ENCODE measurements at places on chromosomes 7 and 10. TPM values are rescaled to one million over a fixed set of nuclear protein-coding genes. Genes with fewer than 3 reads are reported as not detected.
A peak's percentile ranks its signal among the peaks of the same experiment; 100 is the strongest.

ANXA8L1 gene
- not detected for total RNA-seq

PITX3 gene
- not detected for total RNA-seq

DNA sequence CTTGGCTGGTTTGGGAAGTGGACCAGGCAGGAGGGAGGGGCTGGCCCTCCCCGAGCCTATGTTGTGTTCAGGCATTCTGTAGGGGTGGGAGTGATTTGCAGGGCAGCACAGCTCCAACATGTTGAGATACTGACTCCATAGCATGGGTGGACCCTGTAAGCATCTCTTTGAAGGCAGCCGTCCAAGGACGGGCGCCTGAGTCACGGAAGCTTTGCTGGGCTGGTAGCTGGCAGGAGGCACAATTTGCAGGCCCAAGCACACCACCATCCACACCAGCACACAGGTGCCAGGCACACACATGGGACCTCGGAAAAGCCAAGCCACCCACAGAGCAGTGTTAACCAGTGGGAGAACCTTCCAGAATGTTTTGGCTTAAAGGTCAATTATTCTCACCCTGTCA lies 505.1 kb upstream of the FOXK1 start:
- DNase-seq, result no peak

- no peak for DNase-seq
These were observed 71.3 kb upstream of the CSTF2T start for GRCh38 chr10:51770709-51771108.

OR2A5 gene
- not detected for total RNA-seq

SFRP5 gene
- not detected for total RNA-seq

DNA sequence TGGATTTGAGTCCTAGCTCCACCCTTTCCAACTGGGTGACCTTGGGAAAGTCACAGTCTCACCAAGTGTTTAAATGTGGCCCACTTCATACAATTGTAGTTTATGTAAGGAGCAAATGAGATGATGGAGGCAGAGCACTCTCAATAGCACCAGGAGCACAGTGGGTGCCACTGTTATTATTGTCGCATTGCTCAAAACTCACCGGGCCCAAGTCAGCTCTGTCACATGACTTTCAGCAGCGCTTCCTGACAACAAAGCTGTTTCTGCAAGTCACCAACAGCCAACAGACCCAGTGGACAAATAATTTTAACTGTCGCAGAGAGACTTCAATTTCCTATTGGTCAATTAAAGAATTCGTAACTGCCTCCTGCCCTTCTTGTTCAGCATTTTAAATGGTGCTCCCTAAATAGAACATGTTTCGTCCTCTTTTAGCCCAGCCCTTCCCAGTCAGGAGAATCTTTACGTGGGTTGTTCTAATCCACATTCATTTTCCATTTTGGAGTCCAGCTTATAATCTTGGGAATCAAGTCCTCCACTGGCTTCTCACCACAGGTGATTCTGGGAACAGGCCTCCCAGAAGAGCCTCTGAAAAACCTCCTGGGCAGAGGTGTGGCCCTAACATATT lies 415.6 kb upstream of the NPVF start:
- no peak for DNase-seq

- DNase-seq, result no peak
These were observed 173.2 kb upstream of the PPP2R2D start for GRCh38 chr10:131727560-131727959.

DNA sequence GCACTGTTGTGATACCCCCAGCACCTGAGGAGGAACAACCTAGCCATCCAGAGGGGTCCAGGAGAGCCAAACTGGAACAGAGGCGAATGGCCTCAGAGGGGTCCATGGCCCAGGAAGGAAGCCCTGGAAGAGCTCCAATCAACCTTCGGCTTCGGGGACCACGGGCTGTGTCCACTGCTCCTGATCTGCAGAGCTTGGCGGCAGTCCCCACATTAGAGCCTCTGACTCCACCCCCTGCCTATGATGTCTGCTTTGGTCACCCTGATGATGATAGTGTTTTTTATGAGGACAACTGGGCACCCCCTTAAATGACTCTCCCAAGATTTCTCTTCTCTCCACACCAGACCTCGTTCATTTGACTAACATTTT lies 1.6 kb upstream of the CASP2 start:
- DNase-seq, result no peak

DNA sequence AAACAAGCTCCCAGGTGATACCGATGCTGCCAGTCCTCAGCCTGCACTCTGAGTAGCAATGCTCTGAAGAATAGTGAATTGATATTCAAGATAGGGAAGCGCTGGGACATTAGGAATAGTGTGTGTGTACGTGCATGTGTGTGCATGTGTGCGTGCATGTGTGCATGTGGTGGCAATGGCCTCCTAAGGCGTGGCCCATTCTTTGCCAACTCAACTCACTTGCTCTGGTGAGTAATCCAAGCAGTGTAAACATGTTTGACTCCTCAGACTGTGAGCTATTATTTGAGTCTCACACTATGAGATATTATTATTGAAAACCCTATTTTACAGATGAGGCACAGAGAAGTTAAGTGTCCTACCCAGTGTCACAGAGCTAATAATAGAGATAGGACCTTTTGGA lies 186.6 kb downstream of the RAB11FIP2 start:
- no peak for DNase-seq

NEBL gene
- total RNA-seq, result 4.4 TPM

DNA sequence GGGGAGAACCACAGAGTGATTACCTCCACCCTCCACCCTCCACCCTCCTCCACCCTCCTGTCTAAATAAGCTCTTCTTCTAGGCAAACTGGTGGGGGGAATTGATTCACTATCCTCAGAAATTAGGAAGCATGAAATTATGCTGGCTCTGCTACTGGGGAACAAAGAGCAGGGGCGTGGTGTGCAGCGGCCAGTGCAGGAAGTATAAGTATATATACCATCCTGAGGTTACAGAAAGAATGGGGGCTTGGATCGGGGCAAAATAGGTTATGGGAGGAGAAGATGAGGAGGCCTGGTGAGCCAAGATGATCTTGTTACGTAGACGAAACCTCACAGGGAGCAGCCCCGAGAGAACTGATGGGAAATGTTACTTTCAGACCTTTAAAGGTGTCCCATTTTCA lies 49.1 kb downstream of the SYPL1 start:
- DNase-seq, result no peak

GRCh38 chr10:78516236-78516635 lies 482.6 kb downstream of the RPS24 start:
- no peak for DNase-seq

DNA sequence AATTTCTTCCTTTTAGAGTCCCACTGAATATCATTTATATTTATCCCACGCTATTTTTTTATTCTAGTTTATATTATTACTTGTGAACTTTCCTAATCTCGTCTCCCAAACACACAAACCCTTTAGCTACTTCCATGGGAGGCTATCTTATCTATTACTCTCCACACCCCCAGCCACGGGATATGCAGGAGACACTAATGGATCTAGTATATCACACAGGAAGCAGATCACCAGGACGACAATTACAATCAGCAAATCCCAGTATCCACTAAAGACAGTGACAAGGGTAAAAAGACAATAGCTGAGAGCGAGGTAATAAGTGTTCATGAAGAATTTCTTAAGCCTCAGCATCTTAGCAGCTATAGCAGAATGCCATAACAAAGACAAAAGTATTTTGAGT lies 3.8 kb upstream of the AKR1E2 start:
- DNase-seq, result no peak

GBX1 gene
- total RNA-seq, result not detected

GIMAP6 gene
- total RNA-seq, result 175 TPM

DNA sequence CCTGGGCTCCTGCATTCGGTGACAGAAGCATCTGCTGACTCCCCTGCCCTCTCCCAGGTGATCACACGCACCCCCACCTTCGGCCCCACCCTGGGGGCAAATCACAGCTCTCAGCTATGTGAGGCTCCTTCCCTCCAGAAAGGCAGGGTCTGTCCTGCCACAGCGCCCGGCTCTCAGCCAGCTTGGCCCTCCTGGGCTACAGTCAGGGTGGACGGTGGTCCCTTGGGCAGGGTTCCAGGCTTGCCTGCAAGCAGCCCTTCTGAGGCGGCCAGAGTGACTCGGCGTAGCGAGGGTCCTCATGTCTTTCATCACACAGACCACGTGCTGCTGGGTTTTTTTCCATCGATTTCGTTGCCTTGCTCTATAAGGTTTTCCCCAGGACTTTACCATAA lies 53.6 kb upstream of the EBF3 start:
- DNase-seq, result no peak

DNA sequence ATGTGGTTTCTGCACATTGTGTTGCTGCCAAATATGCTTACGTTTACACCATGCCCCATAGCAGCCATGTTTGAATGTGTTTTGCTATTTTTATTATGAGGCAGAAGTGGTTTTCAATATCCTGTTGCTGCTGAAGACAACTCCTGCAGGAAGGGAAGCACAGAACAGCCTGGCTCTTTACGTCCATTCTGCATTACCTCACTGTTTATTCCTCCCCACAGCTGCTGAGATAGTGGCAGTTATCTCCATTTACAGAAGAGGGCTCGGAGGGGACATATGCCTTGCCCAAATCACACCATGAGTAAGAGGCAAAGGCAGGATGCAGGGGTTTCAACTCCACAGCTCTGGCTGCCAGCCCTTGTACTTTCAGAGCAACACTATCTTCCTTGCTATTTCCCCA lies 35.3 kb downstream of the PLPP4 start:
- DNase-seq, result peak; percentile 54

DNA sequence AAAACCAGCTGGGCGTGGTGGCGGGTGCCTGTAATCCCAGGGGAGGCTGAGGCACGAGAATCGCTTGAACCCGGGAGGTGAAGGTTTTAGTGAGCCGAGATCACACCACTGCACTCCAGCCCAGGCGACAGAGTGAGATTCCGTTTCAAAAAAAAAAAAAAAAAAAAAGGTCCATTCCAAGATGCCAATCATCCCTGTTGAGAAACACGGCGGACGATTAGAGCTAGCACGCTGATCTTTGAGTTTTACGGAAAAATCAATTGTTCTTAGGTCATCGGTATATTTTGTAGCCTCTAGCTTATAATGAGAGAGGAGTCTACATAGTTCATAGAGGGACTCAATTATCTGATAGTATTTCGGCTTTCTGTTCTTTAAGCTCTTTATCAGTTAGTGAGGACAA lies 169.2 kb downstream of the PRKCQ start:
- DNase-seq, result no peak

GRCh38 chr7:21365866-21366624 lies 61.8 kb upstream of the SP4 start:
- DNase-seq, result peak; percentile 83

- DNase-seq, result peak; percentile 2
These were observed 108.7 kb upstream of the ITGB1 start for GRCh38 chr10:33066558-33067236.

GRCh38 chr7:100570954-100571828 lies 2.5 kb downstream of the SAP25 start:
- DNase-seq, result no peak

DNA sequence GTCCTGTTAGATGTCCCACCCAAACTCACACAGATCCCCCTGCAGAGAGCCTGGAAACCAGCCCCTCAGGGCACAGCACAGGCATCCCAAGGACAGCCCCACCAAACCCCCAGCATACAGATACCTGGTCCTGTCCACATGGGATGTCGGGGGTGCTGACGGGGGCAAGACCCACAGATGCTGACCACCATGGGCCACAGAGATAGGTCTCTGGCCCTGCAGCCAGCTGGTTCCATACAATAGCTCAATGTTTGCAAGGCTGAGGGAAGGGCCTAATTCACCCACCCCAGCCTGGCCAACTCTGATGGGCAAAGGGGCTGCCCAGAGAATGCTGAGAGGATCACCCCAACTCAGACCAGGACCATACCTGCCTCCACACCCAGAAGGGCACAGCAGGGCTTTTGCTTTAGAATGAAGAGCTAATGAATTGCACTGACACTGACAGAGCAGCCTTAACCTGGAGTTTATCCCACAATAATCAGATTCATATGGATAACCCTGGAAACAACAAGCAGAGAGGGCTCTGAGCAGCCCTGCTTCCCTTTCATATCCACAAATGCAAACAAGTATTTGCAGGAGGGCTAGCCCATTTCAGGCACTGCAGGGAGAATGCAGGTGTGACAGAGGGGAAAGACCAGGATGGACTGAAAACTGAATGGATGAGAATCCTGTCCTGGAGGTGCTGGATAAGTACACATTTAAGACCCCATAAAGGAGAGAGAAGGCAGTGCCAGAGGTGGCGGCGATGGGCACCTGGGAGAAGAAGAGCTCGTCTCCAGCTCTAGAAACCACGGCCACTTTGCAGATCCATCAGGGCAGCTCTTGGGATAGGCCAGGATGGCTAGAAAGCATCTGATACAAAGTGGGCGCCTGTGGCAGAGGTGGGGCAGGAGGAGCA lies 126.7 kb downstream of the TNS3 start:
- DNase-seq, result no peak

- peak; percentile 23 for DNase-seq
These were observed 196.6 kb downstream of the TRIL start for GRCh38 chr7:28761505-28761904.

- no peak for DNase-seq
These were observed 77.2 kb downstream of the CFAP46 start for GRCh38 chr10:132865171-132865631.

PLAC9 gene
- 0.40 TPM for total RNA-seq

DNA sequence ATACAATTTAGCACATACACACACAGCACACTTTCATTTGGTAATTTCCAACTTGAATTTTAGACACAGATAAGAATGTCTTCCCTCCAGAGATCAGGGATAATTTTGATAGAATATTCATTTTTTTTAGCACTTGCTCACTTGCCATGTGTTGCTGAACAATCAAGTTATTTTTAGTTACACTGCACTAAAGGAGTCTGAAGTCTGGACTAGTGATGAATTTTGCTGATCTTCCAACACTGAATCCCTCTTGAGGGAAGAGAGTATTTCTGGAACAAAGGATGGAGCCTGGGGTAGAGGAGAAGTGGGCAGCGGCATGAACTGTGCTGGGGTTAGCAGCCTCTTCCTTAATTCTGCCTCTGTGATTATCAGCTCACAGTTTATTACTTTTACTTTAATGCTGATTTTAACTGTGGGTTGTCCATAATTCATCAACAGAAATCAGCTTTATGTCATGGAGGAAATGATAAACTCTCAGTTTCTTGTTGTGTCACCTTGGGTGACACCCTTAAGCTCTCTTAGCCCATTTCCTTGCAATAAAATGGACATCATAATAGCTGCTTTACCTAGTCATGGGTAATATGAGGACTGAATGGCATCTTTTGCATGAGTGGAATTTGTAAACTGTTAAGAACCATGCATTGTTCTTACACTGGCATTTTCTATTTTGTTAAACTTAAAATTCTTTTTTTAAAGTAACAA lies 32.1 kb downstream of the SGPL1 start:
- no peak for DNase-seq

GRCh38 chr7:80054356-80054755 lies 80.3 kb upstream of the GNAI1 start:
- DNase-seq, result peak; percentile 35

HTR7 gene
- total RNA-seq, result under 0.01 TPM
